Transverse colon (tissue), 4 donors: ENCODE measurements at places on chromosomes 1 and 21. TPM values are rescaled to one million over a fixed set of nuclear protein-coding genes. Genes with fewer than 3 reads are reported as not detected.

CELA2A gene
- total RNA-seq = not detected

RNU1-3 gene
- not detected for total RNA-seq

KRTAP21-2 gene
- not detected for total RNA-seq

FTCD gene
- total RNA-seq = not detected

EPHA2 gene
- total RNA-seq = 2.6 TPM

FCRL1 gene
- total RNA-seq = not detected

C2CD4D gene
- not detected for total RNA-seq

DDAH1 gene
- 38.0 TPM for total RNA-seq

SYTL1 gene
- total RNA-seq = 5.2 TPM

RIPPLY3 gene
- total RNA-seq = not detected
